NCI-H446 (cell line): ENCODE measurements at places on chromosomes 7 and 10.

DNA sequence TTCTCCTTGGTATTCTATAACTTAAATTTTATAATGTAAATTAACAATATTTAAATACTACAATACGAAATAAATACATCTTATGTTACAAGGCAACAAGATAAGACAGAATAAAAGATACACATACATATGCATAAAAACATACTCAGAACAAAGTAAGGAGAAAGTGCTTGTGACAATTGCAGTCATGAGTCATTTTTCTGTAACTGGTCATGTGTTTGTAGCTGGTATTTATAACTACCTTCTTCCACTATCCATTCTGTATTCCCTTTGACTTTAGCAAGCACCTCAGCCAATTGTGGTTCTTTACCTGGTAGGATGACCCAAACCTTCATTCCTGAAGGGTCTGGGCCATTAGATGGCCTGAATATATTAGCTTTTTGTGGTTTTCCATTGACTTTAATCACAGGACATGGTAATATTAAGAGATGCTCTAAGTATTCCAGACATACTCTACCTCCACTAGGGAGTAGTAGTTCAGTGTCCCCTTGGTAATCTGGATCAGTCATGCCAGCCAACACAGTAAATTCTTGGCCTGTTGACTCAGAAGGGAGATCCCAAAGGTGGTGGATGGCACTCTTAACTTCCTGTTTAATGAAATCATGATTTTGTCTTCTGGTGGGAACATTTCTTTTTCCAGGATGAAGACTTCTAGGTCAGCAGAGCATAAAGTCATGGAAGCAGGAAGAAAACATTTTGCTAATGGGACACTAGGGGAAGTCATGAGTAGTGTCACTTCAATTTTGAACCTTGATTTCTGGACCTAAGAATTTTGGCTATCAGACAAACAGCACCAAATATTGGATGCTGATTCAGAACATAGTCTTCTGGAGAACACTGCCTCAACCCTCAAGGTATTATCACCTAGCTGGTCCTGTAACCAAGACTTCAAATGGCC, 733.7 kb upstream of the IGFBP3 start:
- DNase-seq = no peak

DNA sequence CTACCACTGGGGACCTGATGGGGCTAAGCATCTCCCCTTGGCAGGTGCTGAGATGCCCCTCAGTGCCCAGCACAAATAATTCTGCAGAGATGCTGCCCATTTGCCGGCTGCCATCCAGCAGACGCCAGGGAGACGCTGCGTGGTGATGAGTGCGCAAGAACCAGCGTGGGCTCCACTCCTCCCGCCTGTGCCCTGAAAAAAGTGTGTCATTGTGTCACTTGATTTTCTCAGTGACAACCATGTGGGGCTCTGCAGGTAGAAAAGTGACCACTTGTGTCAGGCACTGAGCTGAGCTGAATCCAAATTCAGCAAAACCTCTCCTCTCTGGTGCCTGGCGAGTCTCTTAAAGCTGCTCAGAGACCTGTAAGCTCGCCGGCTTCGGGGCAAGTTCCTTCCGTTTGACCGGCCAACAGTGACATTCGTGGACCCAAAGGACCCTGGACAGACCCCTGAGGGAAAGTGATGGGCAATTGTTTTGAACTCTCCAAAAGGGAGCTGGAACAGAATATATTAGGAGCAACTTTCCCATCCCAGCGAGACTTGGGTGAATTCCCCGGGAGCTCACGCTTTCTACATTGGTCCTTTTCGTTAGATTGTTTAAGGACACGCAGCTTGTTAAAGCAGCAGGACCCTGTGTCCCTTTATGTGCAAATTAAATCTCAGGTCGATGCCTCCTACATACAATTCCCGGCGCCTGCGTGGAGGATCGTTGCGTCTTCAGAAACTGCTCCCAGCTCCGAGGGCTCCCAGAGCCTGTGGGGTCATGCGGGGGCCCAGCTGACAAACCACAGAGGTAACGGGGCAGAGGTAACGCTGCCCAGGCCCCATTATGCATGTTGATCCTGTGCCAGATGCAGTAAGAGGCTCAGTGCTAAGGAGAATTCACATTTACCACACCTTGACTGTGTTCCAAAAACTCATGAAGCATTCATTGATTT, 332.7 kb downstream of the ADARB2 start:
- no peak for DNase-seq

- no peak for DNase-seq
These were observed 252.2 kb upstream of the PLXNA4 start for GRCh38 chr7:132828502-132828901.

- DNase-seq = no peak
These were observed 86.7 kb downstream of the AVL9 start for GRCh38 chr7:32582036-32582435.

DNA sequence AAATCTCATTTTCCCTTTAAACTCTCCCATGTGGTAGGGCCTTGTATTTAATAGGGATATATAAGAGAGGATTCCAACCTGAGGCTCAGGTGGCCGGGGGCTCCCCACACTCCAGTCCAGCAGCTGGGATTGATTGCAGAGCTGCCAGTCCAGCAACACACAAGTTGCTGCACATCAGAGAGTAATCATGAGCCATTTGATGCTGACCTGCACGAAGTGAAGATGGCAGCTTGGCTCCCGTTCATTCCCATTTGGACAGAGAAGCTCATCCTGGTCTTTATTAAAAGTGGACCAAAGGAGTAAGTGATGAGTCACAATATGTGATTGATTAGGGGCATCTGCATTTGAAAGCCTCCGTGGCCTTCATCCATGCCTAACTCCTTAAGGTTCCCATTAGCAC, 202.4 kb downstream of the PLXNA4 start:
- DNase-seq = no peak

GRCh38 chr10:77592946-77593636, 44.5 kb downstream of the KCNMA1 start:
- no peak for DNase-seq

GRCh38 chr7:69640216-69640615, 41.9 kb downstream of the AUTS2 start:
- DNase-seq = no peak

DNA sequence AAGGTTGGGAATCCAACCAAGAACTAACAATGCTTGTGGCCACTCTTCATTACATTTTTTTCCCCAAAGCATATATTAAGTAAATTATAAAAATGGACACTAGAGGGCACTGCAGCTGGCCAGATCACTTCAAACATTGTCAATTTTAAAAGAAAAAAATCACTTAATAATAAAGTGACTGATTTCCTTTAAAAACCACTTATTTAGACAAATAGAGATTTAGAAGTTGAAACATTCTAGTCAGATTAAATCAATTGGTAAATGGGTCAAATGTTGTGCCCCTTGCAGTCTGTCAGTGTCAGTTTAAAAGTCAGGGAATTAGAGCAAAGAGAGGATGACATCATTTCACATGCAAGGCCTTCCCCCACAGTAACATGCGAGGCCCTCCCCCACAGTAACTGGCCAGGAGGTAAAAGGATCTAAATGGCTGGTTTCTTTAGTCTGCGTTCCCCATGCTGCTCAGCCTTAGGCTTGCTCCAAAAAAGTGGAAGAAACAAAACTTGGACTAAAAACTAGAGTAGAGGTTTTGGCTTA, 177.9 kb downstream of the SKAP2 start:
- peak; percentile 76 for DNase-seq

GRCh38 chr7:25894002-25894901, 257.7 kb upstream of the NFE2L3 start:
- peak; percentile 36 for DNase-seq

DNA sequence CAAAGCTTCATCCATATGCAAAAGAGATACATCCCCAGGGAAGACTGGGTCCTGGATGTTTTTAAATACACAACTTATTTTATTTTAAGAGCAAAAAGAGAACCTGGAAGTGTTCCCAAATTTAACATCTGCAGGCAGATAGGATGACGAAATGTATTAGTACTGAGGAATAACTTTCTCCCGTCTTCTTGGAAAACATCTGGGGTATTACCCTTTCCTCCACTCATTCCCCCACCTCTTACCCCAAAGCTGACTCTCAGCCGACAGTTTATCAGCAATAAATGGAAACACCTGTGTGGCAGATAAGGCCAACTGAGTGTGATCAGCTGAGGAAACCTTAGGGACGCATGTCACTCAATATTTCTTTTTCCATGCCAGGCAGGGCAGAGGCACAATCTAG, 435.6 kb upstream of the NPVF start:
- DNase-seq = no peak

GRCh38 chr10:124743191-124744101, 732 bp downstream of the FAM53B start:
- no peak for DNase-seq

- peak; percentile 80 for DNase-seq
These were observed 154.5 kb upstream of the LYZL2 start for GRCh38 chr10:30783939-30784501.

- DNase-seq = peak; percentile 43
These were observed 222.8 kb downstream of the RELN start for GRCh38 chr7:103766660-103767059.

DNA sequence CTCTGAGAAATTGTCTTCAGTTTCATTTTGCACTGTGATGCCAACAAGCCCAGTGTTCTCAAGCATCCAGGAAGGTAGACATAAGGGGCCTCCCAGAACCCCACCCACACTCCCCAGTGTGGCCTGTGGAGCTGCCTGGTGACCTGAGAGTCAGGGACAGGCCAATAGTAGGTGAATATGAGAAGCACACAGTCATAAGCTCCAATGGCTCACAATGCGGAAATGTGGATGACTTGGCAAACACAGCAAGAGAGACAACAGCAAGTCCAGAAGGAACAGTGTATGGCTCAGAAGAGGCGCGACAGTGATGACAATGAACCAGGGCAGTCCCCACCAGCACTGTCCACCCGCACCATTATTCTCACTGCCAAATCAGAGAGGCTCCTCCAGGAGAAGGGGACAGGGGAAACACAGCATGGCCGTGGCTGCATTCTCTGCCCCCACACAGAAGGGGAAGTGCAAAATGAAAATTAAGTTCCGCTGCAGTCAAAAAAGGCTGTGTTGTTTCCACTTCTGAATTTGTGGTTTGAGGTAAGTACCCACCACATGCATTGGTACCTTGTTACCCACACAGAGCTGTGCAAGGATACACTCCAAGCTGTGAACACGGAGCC, 419.8 kb downstream of the GRID1 start:
- no peak for DNase-seq

- no peak for DNase-seq
These were observed 225.3 kb downstream of the GLRX3 start for GRCh38 chr10:130361351-130362105.

GRCh38 chr7:26305090-26305868, 13.6 kb downstream of the SNX10 start:
- DNase-seq = no peak

DNA sequence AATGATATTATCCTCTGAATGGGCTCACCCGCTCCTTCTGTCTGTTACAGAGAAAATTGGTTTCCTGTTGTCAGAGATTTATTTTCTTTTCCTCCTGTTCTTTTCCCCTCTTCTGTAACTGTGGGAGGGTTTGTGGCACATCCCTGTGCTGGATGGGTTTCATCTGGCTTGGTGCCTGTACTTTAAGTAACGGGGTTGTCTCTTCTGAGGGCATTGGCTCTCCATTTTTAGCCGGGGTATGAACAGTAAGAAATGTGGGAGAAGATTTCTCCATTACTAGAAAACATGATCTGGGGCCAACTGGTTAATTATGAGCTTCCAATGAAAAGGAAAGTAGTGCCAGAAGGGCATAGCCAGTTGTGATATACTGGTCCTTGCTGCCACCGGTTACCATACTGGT, 142.6 kb downstream of the SND1 start:
- DNase-seq = no peak

- no peak for DNase-seq
These were observed 73.6 kb upstream of the RPA3 start for GRCh38 chr7:7792056-7792455.

GRCh38 chr7:137591421-137591837, 247.9 kb upstream of the PTN start:
- no peak for DNase-seq
